Left cardiac atrium (tissue), 4 donors: ENCODE measurements at places on chromosomes 1 and 21. TPM values are rescaled to one million over a fixed set of nuclear protein-coding genes. Genes with fewer than 3 reads are reported as not detected.

DNA sequence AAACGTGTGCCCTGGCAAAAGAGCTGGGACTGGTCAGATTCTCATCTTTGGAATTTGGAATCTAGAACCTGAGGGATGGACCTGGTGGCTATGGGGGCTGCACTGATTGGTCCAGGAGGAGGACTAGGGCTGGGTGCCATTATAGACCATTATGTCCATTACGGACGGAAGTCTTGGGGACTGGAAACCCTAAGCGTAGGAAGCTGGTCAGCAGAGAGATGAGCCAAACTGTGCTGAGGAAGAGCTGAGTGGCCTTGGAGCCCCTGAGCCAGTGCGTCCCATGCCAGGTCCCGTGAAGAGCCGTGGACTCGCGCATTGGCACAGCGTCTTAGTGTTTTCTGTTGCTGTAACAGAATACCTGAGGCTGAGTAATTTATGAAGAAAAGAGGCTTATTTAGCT is 10.0 kb downstream of the MRAP start:
- DNase-seq: no peak

- DNase-seq: peak; percentile 81
These were observed 708 bp upstream of the ZNF362 start for GRCh38 chr1:33255347-33256220.

DNA sequence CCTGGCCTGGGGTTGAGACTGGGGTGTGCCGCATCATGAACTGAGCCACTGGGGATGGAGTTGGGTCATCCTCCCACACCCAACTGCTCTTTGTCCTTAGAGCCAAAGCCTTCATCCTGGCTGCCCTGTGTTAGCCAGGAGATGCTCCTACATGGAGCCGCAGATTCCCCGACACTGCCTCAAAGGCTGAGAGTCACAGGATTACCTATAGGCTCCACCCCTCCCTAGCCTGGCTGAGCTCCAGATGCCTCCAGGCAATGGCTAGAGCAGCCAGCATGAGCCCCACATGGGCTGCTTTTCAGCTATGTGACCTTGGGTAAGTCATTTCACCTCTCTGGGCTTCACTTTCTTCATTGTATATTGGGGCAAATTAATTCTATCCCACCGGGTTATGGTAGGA is 119.9 kb upstream of the POU3F1 start:
- no peak for DNase-seq

The WNT2B gene
- total RNA-seq: 4.0 TPM

- no peak for DNase-seq
These were observed 15.6 kb downstream of the UTP11 start for GRCh38 chr1:38028105-38028591.

DNA sequence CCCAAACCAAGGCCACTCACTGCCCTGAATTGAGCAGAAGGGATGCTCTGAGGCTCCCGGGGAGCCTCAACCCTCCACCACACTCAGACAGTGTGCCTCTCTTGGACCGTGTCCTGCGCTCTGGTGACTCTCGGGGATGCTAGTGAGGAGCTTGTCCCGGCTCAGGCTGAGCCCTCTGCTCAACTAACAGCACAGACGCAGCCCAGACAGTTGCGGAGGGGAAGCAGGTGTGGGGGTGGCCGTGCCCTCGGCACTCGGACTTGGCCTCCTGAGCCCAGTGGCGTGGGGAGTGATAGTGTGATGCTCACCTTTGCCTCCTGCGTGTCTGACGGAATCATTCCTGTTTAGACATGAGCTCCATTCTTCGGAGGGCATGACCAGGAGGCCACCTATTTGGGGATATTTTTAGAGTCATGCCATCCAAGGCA is 15.4 kb upstream of the SLC19A1 start:
- DNase-seq: no peak

GRCh38 chr1:101444873-101445618 is 208.2 kb downstream of the S1PR1 start:
- DNase-seq: no peak

DNA sequence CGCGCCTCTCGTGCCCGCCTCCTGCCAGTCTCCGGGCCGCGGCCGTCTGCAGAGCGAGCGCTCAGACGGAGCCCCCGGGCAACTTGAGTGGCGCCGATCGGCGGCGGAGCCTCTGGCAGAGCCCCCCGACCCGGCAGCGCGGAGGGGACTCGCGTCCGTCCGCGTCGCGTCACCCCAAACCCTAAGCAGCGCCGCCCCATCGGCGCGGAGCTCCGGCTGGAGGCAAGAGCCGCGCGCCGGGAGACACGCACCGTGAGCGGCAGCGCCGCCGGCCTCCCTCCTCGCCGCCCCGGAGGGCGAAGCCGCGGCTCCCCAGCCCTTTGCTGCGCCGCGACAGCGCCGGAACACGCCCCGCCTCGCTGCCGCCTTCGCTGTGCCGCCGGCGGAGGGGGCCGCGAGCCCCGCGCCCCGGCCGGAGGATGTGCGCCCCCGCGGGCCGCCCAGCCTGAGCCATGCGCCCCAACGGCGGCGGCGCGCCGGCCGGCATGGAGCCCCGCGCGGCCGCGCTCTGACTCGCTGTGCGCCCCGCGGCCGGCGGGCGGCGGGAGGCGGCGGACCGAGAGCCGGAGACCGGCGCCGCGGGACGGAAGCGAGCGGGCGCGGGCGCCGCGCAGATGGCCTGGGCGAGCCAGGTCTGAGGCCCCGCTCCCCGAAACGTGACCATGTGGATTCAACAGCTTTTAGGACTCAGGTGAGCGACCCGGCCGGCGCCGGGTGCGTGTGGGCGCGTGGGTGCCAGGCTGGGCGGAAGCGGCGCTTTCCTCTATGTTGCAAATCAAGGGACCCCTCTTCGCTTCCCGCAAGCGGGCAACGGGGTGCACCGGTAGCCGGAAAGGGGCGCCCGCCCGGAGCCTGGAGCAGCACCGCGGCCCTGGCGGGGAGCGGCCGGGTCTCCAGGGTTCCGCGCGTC is 610 bp downstream of the AJAP1 start:
- no peak for DNase-seq

DNA sequence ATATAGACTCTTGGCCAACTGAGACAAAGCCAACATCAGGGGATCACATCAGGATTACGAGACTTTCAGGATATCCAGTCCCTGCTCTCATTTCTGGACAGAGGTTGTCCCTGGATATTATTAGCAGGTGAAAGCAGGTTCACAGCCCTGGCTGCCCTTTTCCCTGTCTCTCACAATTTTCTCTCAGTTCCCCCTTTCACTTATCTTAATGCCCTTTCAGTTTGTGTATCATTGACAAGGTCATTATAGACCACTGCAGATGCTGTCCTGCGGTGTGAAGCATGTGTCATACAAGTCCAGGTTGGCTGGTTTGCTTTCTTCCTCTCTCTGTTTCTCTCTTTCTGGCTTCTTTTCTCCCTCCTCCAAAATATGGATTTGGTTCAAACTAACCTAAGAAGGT is 2.1 kb upstream of the KLHDC9 start:
- no peak for DNase-seq

The HES2 gene
- not detected for total RNA-seq

DNA sequence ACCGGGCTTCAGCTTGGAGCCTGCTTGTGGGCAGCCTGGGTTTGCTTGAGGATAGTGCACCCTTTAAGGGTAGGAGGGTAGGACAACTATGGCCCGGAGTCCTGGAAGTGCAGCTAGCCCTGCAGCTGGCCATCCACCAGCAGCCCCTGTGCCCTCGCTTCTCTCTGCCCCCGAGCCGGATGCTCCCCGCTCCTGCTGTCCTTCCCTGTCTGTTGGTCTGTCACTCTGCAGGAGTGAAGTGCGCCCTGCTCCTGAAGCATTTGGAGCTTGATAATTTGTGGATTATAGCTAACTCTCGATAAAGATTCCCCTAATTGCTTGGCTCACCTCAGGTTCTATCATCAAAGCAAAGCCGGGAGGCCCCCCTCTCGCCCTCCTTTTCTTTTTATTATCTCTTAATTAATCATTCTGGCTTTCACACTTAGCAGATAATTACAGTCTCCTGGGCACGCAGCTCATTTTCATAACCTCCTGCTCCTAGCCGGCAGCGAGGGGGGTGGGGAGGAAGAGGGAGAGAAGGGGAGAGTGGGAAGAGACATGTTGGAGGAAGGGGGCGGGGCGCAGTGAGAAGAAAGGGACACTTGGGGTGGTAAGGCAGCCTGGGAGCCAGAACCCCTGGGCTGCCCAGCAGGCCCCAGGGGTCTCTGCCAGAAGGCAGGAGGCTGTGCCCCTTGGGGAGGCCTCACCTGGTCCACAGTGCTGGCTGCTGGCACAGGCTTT is 14.4 kb downstream of the KIRREL1 start:
- no peak for DNase-seq

- DNase-seq: no peak
These were observed 47.5 kb downstream of the TRPM2 start for GRCh38 chr21:44400791-44401385.

DNA sequence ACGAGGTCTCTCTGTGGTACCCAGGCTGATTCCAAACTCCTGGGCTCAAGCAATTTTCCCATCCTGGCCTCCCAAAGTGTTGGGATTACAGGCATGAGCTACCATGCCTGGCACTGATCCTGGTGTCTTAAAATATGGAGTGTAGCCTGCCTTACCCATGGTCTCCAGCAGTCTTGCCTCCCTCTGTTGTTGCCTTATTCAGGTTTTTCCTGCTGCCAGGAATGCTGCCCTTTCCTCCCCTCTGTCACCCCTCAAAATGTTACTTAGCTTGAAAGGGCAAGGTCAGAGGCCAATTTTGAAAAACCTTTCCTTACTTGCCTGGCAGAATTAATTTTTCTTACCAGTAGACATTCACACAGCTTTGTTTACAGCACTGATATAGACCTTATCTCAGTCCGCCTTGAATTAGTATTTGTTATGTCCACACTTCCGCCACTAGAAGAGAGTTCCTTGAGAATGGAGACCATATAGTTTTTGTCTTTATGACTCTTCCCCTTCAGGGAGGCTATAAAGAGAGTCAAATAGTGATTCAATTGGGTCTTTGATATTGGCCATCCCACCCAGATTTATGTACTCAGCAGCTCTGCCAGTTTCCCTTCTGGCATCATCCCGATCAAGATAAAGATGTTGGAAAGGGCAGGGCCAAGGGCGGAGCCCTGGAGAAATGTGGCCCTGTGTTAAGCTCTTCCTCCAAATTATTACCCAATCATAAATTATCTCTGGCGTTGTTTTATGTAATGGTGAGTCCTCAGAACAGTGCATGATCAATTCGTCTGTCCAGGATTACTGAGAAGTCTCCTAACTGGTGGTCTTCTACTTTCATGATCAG is 38.8 kb downstream of the C1orf21 start:
- no peak for DNase-seq

GRCh38 chr21:36929622-36930021 is 36.8 kb downstream of the HLCS start:
- DNase-seq: no peak

The OR2L2 gene
- 0.05 TPM for total RNA-seq

The MAP10 gene
- total RNA-seq: 2.5 TPM

The CFHR4 gene
- total RNA-seq: not detected

GRCh38 chr1:203954788-203955552 is 93.6 kb downstream of the SNRPE start:
- no peak for DNase-seq

- no peak for DNase-seq
These were observed 85.5 kb downstream of the NGF start for GRCh38 chr1:115252585-115252984.

The DIO1 gene
- total RNA-seq: not detected

The FHAD1 gene
- total RNA-seq: not detected

The TSTD1 gene
- 23.5 TPM for total RNA-seq
